ENCODE measurements at places on chromosomes 13 and 19.

GRCh38 chr13:51663973-51664957 lies 80.0 kb downstream of the WDFY2 start:
- DNase-seq: no peak

DNA sequence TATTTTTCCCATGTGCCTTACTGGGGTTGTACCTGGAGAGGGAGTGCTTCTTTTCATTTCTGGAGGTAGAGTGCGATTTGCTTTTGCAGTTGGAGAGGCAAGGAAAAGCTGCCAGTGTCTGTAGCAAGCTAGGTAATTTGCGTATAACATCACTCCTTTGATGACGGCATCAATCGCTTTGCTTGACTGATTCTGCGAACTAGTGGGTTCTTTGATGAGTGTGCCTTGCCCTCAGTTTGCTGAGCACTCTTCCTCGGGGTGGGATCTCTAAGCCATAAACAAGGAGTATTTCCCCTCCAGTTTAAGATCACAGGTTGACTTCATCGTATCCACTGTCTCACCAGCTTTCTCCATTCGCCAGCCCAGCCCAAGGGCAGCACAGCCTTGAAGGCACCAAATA lies 344.5 kb downstream of the KCNRG start:
- no peak for DNase-seq

DNA sequence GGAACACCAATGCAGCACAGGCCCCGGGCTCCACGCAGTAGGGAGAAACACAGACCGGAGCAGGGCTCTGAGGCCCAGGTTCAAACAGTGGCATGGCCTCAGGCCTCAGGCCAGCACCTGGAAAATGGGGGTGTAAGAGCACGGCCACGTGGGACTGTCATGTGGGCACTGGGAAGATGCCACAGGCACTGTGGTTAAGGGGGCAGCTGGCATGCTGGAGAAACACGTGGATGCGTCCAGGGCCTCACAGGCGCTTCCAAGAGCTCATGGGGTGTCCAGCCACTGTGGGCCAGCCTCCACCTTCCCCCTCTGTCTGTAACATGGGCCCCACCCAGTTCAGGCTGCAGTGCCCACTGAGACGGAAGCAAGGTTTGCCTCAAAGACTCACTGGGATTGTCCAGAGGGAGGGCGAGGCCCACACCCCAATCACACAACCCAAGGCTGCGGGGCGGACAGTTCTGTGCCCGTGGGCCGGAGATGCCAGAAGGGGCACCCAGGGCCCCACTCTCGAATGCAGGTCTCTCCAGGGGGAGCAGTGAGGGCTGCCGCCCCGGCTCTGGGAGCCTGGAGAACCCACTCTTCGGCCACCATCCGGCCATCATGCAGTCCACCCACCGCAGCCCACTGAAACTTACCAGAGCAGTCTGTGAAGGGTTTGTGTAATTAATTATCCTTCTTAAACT lies 6.3 kb upstream of the MBD3 start:
- DNase-seq: no peak

DNA sequence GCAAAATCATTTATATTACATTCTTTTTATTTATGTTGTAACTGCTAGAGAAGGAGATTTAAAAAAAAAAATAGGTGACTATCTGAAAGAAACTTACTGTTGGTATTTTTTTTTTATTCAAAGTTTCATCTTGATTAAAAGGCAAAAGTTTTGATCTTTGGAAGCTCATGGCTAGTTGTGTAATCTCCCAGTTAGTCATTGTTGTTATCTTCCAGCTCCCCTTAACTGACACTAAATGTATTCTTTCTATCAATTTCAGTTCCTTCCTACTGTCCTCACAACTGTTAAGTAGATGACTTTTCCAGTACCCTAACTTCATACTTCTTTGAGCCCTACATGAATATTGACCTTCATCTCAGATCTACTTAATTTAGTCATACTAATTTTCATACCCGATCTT lies 71.1 kb downstream of the PIBF1 start:
- DNase-seq: no peak

- DNase-seq: no peak
Observed at GRCh38 chr13:30322428-30322827, 15.1 kb upstream of the KATNAL1 start.

GRCh38 chr19:23116802-23117571 lies at the start of gene ZNF730:
Gene ZNF730, plus strand, starts transcription at chr19:23117025. Its CDS starts 149 bp downstream, at chr19:23117174.
- DNase-seq: peak; percentile 72
